ENCODE measurements at places on chromosomes 16 and 17.

- DNase-seq = no peak
These were observed 35.4 kb downstream of the CDRT15 start for GRCh38 chr17:14201021-14201987.

- no peak for DNase-seq
These were observed 97.9 kb downstream of the FOXL1 start for GRCh38 chr16:86676254-86676670.

- peak; percentile 68 for DNase-seq
These were observed 1.1 kb upstream of the ZNF263 start for GRCh38 chr16:3282103-3282729.

DNA sequence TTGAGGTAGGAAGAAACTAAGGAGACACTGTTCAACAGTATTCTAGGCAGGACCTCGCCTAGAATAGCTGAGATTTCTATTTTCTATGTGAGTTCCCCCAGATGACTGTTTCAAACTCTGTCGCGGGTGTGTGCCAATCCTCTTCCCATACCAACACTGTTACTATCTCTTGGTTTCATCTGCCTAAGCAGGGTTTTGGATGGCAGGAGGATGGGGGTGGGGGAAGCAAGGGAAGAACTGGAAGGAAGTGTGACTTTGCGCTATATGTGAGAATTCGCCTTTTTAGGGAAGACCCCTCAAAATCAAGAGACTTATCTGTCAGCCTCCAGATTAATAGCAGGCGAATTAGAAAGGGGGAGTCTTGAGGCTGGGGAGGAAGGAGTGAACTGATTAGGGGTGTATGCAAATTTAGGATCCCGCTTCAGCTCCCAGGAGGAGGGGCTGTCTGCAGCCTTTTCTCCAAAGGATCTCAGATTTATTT is 521 bp upstream of the G6PC3 start:
- no peak for DNase-seq

- DNase-seq = no peak
These were observed 284.8 kb upstream of the CCL2 start for GRCh38 chr17:33970279-33970678.

DNA sequence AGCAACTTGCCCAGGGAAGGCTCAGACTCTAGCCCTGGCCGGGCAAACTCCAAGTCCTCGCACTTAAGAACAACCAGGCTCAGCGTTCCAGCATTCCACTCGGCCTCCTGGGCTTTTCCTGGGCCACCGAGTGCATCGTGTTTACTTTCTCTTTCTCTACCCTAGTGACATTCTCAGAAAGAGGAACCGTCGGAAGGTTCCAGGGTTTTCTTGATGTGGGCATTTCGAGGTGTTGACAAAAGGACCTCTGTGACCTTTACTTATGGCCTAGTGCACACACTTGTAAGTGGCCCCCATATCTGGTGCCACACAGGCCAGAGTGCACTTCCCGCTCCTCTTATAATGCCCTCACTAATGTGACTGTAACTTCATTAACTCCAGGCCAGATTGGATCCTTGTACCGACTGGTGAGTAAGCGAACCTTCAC is 3.1 kb upstream of the BANP start:
- no peak for DNase-seq

- no peak for DNase-seq
These were observed 6.1 kb downstream of the HAPSTR1 start for GRCh38 chr16:9097266-9098219.

DNA sequence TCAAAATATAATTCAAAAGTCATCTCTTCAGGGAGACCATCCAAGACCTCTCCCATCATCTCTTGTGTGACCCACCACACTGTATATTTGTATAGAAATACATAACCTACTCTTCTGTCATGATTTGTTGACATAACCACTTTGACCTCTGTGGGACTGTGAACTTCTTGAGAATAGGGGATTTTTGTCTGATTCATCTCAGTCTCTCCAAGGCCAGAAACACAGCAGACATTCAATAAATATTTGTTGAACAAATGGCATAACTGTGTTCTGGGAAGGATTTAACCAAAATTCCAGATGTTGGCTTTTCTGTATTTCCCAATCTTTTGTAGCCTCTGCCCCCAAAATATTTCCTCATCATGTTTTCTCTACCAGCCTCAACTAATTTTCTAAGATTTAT is 169.7 kb downstream of the CDH11 start:
- no peak for DNase-seq

DNA sequence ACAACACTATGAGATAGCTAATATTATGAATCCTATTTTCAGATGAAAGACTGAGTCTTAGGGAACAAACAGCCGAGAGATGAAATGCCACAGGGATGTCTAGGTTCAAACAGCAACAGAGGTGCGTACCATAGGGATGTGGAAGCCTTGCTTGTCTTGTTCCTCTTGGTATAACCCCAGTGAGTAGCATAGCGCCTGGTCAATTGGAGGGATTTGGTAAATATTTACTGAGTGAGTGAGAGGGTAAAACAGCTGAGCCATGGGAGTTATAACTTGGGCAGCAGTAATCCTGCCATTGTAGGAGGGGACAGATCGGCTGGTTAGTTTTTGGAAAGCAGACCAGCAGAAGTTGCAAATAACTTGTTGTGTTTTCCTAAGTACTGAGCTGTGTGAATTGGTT is 80.2 kb downstream of the WWOX start:
- DNase-seq = no peak

DNA sequence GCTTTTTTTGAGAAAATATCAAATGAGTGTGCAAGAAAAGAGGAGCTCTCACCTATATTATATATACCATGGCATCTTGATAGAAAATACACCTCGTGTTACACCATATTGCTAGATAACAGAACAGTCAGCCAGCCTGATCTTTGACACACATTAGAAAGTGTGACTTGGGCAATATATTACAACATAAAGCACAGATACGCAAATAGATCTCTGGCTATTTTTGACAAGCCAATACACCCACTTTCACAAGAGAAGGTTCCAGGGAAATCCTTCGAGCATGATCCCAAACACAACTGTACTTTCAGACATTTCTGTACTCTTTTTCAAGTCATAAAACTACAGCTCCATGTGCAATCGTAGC is 9.4 kb downstream of the GGA2 start:
- DNase-seq = no peak

DNA sequence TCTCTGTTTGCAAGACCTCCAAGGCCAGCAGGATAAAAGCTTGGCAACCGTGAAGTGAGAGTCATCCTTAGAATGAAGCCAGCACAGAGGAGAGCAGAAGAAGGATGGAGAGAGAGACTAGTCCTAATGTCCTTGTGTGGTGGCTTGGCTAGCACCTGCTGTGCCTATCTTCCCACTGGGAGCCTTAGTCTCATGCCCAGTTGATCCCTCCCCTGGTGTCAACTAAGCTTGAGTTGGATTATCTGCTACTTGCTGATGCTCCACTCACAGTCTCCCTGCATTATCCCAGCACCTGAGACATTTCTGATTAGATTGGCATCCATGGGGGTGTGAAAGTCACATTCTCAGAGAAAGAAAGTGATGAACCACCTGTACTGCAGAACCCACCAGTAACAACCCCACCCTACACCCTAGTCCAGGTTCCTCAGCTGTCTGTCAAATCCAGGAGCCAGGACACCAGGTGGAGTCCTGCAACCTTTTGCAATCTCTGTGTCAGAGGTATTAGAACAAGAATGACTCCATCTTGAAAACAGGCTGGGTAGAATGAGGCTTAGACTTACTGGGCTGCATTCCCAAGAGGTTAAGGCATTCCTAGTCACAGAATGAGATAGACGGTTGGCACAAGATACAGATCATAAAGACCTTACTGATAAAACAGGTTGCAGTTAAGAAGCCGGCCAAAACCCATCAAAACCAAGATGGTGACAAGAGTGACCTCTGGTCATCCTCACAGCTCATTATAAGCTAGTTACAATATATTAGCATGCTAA is 460.2 kb upstream of the C16orf82 start:
- no peak for DNase-seq

DNA sequence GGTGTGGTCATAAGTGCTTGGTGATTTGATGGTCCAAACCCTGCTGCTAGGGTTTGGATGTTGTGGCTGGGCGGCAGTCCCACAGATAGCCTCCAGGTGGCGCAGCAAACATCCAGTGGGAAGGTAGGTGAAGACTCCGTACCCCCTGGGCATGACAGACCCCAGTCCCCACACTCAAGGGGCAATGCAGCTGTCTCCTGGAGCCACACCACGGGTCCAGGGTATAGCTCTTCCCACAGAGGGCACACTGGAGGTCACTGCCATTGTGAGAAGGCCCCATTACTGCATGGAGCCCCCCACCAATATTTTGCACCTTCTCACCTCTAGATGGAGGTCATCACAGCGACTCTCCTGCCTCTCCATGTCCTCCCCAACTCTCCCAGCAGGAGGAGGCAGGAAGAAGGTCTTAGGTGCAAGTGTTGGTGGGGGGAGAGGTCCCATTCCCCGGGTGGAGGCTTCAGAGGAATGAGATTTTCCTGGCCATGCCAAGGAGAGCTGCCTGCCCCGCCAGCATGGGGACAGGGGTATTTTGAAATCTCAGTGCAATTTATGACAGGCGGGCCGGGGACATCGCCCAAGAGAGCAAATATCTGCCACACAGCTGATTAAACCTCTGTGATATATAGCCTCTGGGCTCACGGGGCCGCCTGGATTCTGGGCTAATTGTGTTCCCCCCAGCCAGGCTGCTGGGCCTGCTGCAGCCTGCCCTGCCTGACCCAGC is 17.1 kb upstream of the C17orf113 start:
- DNase-seq = peak; percentile 68

GRCh38 chr17:21210411-21211076 is 3.4 kb downstream of the TMEM11 start:
- DNase-seq = no peak

- DNase-seq = no peak
These were observed 160.0 kb upstream of the CCL2 start for GRCh38 chr17:34095106-34095505.

- DNase-seq = peak; percentile 75
These were observed 633 bp upstream of the NOL3 start for GRCh38 chr16:67169642-67170167.

- DNase-seq = no peak
These were observed 483.7 kb downstream of the SOX9 start for GRCh38 chr17:72604518-72604917.

DNA sequence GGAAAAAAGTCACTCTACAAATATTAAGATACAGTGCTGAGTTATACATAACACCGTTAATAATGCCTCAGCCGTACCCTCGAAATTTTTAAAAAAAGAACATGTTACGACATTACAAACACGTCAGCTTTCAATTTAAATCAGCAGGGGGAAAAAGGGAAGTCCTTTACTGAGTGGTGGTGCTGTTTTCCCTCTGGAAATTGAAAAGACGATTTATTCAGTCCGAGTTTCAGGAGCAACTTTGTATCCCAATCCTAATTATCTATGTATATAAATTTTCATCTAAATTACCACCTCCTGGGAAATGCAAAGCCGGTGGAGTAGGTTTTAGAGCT is 1.3 kb downstream of the NETO2 start:
- DNase-seq = no peak

Measured in NCI-H1436 (cell line).